Stimulated activated CD8-positive, alpha-beta memory T cell treated with anti-CD3 and anti-CD28 coated beads, Interleukin-4, amount 100 ng/mL, for 1 hour (primary cell): ENCODE measurements at places on chromosomes 2 and 18.

GRCh38 chr18:74517236-74517630, 17.1 kb upstream of the CNDP1 start:
- no peak for DNase-seq

DNA sequence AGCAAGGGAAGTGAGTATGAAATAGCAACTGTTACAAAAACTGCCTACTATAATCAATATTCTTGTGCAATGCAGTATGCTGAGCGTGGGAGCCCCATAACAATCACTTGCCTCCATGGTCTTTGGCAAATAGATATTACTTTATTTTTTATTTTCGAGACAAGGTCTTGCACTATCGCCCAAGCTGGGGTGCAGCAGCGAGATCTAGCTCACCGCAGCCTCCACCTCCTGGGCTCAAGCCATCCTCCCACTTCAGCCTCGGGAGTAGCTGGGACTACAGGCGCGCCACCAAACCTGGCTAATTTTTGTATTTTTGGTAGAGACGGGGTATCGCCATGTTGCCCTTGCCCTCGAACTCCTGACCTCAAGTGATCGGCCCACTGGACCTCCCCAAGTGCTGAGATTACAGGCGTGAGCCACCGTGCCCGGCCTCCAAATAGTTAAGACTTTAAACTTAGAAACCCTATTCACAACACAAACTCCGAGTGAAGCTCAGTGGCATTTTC, 1.2 kb upstream of the CCNT2 start:
- no peak for DNase-seq

DNA sequence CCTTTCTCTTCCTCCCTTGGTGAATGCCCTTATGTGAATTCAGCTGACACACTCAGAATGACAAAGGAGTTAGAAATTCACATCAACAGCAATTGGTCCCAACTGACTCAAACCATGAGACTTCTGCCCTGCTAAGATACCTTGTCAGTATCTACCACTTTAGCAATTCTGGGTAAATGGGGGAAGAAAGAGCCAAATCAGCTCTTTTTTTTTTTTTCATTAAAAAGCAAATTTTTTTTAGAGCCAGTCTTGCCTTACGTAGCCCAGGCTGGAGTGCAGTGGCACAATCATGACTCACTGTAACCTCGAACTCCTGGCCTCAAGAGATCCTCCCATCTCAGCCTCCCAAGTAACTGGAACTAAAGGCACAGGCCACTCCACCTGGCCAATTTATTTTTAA, 1.7 kb upstream of the PPP4R1 start:
- no peak for DNase-seq

GRCh38 chr2:189454009-189454408, 12.7 kb downstream of the WDR75 start:
- DNase-seq: no peak

GRCh38 chr18:13589943-13590342, 136.4 kb downstream of the FAM210A start:
- DNase-seq: no peak

GRCh38 chr18:63158676-63159291, 160.8 kb downstream of the BCL2 start:
- DNase-seq: no peak

GRCh38 chr2:52724585-52724984, 1043.0 kb upstream of the CHAC2 start:
- no peak for DNase-seq

- no peak for DNase-seq
Observed at GRCh38 chr18:49874238-49874637, 60.9 kb upstream of the ACAA2 start.

- DNase-seq: no peak
Observed at GRCh38 chr2:108145557-108146326, 94.0 kb upstream of the SULT1C3 start.

DNA sequence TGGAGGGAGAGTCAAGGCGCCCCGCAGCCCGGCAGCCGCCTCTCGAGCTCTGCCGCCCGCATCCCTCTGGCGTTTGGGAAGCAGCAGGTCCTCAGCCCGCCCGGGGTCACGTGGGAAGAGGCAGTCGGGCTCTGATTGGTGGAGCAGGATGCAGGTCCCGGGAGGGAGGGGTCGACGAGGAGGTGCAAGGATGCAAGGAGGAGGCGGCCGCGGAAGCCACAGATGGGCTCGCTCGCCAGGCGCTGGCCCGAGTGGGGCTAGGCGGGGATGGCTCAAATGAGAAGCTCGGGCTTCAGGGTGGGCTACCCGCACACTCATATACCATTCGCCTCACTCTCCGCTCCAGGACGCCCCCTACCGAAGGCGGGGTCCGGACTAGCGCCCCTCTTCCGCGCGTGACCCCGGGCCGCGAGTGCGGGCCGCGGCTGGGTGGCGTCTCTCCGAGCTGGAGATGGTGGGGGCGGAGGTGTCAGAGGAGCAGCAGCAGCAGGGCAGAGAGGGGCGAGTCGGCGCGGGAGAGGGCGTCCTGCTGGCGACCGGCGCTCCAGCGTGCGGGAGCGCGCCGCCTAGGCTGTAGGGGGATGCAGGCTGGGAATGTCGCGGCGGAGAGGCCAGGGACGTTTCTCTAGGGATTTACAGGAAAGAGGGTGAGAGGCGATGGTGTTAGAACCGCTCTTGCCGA, at the start of gene TMEFF2:
TSS of gene TMEFF2 (minus strand) at position 68 of the 682 bp plus-strand sequence. CDS start 409 bp downstream, outside the sequence.
- no peak for DNase-seq

GRCh38 chr2:104641786-104642185, 212.1 kb upstream of the POU3F3 start:
- no peak for DNase-seq

- no peak for DNase-seq
Observed at GRCh38 chr18:63322908-63323634, 3.5 kb upstream of the BCL2 start.

DNA sequence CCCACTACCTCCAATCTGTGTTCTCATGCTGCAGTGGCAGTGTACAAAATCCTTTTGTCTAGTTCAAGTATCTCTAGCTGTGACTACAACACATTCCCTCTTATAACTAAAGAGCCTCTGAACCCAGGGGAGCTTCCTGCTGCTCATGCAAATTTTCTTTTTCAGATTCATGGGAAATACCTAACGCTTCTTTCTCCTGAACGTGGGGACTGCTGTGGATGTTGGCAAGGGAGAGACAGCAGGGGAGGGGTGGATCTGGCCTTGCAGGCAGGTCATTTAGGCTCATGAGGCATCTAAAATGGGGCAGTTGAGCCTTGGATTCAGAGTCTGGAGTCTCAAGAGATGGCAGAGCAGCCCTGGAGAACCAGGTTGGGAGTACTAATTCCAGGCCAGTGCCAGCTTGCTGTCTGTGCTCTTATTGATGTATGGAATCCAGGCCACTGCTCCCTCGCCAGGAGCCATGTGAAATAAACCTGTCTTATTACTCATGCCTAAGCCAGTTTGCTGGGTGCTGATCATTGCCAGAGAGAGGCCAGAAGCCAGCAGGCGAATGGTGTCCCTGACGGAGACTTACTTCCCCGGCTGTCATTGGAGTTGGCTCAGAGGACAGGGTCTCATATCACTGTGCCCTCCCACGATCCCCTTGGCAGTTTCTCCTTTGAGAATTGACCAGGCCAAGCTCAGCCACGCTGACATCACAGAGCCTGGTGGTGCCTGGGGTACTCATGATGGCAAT, 29.2 kb upstream of the TNP1 start:
- no peak for DNase-seq

GRCh38 chr2:201930831-201931230, 102.8 kb upstream of the FZD7 start:
- no peak for DNase-seq

GRCh38 chr18:64132871-64133270, 16.0 kb downstream of the LINC00305 start:
- DNase-seq: no peak

DNA sequence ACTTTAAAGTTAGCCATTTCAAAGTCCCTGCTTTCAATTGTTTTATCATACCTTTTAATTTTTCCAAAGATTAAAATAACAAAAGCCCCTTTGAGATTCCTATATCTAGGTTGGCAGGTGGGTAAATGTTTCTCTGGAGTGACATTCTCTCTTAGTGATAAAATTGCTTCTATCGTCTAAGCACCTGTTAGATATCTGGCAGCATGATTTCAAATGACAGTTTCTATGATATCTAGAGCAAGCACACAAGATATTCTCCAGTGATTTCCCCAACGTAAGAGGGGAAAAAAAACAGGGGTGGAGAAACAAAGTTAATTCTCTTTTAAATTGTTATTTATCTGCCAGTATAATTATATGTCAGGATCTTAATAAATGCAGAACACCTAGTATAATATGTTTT, 610.2 kb downstream of the DSC3 start:
- DNase-seq: no peak

DNA sequence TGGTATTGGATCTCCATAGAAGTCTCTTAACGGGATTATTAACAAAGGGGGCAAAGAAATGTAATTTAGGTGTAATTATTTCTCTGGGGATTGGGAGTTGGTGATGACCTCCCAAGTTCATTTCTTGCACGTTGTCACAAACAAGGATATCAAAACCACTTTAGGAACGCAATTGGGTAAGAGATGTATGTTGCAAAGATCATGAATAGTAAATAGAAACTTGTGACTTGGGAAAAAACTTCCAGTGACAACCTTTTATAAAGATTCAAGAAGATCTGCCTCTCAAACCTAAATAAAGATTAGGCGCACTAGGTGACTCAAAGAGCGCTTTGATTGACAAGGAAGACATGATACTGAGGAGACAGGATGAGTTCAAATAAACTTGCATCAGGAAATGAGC, 127.8 kb upstream of the TRIB2 start:
- no peak for DNase-seq

DNA sequence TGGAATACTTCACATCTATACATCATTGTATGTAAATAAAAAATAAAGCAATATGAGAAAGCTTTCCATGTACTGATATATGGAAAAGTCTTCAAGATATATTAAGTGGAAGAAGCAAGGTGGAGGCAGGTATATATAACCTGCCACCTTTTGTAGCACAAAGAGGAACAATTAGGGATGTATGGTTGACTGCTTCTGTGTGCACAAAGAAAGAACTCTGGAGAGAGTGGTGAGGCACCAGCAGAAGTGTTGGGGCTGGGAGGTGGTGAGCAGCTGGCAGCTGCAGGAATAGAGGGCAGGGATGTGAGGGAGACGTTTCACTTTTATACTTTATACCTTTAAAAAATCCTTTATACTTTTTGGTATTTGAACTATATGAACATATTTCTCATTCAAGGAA, 26.1 kb downstream of the KIF5C start:
- no peak for DNase-seq

GRCh38 chr18:28015671-28016070, 161.3 kb downstream of the CDH2 start:
- DNase-seq: no peak

DNA sequence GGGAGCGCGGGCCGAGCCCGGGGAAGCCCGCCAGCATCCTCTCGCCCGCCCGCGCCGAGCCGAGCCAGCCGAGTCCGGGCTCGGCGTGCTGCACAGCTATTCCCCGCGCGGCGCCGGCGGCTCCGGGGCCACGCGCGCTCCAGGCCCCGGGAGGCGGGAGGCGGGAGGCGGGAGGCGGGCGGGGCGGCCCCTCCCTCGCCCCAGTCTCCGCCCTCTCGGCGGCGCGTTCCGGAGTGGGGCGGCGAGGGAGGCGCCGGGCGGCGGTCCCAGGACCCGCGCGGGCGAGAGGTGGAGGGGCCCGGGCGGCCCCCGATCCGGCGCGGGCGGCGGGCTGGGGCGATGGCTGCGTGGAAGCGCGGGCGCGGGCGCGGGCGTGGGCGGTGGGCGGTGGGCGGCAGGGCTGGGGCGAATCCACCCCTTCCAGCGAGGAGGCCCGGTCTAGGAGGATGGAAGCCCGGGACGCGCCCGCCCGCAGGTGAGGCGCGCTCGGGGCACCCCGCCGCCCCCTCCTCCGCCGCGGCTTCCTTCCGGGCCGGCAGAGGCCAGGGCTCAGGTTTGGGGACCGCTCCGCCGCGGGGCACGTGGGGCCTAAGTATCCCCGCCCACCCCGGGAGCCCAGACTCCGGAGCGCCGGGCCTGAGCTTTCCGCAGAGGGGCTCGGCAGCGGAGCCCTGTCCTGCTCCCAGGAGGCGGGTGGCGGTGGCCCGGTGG, at the start of gene ADCY3:
TSS of gene ADCY3 (minus strand) at position 140 of the 711 bp plus-strand sequence. CDS start 1,250 bp downstream, outside the sequence.
- no peak for DNase-seq

GRCh38 chr2:40450066-40450795, 1.7 kb downstream of the SLC8A1 start:
- no peak for DNase-seq

DNA sequence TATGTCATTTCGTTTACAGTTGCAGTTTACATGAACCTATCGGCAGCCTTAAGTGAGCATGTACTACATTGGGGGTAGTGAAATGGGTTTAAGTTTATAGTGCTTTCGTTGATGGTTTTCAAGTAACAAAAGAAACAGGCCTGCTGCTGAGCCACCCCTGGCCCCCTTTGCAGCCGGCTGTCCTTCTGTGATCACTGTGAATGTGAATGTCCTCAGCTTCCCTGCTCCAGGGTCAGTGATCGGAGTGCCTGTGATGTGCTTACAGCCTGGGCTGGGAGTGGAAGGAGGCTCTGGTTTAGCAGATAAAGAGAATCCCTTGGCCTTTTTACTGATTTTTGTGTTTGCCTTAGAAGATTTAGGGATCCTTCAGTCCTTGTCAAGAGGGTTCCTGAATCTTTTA, 154.2 kb downstream of the FAM210A start:
- no peak for DNase-seq

GRCh38 chr18:44533071-44533470, 147.6 kb upstream of the SETBP1 start:
- DNase-seq: no peak
